NCI-H526 (cell line): ENCODE measurements at places on chromosomes 1 and 21.

GRCh38 chr1:3042481-3042880 is 21.2 kb downstream of the ACTRT2 start:
- DNase-seq: no peak

GRCh38 chr1:82844911-82845827 is 1044.4 kb downstream of the ADGRL2 start:
- DNase-seq: no peak

DNA sequence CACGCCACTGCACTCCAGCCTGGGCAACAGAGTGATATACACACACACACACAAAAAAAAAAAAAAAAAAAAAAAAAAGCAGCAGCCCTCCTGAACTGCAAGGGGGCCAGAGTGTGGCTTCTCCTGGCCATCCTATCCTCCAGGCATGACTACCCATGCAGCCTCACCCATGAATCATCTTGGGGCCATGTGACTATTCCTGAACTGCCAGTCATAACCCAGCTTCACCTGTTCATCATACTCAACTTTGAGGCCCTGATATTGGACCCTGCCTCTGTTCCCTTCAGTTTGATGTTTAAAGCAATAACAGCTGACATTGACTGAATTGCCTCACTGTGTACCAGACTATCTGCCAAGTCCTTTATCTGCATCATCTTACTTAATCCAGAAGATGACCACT is 2.8 kb upstream of the HPCAL4 start:
- no peak for DNase-seq

GRCh38 chr1:77134359-77134758 is 84.9 kb downstream of the PIGK start:
- DNase-seq: no peak
